ENCODE measurements at places on chromosomes 5 and 9.

DNA sequence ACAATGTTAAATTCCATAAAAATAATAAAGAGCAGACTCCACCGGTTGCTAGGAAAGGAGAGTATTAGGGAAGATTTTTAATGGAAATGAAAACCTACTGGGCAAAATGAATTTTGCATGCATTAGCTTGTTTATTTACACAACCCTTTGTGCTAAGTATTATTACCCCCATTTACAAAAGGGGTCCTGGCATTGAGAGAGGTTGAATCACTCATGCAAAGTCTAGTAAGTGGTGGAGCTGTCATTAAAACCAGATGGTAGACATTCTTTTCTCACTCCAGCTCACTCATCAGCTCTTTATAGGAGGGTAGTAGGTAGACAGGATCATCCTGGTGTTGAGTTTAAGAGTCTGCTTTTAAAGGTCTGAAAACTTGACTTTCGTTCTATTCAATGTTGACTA, 395.1 kb downstream of the PLK2 start:
- no peak for DNase-seq

DNA sequence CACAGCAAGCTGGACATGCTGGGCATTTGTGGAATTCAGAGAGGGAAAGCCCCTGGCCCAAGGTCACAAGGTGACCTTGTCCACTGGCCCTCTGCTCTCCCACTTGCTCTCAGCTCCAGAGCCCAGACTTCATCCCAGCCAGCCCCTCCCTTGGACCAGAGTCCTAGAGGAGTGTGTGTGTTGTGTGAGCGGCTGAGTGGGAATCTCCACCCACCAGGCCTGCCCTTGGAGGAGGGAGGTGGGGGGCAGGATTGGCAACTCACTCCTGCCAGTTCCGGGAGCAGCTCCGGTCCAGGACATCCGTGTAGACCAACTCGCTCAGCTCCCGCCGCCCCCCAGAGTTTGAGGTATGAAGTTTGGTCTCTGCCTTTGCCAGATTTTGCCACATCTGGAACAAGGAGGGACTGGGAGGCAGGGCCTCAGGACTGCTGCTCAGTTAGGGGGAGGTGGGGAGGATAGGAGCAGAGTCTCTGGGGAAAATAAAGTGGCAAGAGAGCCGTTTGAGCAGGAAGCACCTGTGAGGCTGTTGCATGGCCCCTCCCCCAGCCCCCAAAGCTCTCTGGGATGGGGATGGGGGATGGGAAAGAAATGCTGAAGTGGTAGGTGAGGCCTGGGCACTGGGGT, 1.4 kb downstream of the MZB1 start:
- no peak for DNase-seq

DNA sequence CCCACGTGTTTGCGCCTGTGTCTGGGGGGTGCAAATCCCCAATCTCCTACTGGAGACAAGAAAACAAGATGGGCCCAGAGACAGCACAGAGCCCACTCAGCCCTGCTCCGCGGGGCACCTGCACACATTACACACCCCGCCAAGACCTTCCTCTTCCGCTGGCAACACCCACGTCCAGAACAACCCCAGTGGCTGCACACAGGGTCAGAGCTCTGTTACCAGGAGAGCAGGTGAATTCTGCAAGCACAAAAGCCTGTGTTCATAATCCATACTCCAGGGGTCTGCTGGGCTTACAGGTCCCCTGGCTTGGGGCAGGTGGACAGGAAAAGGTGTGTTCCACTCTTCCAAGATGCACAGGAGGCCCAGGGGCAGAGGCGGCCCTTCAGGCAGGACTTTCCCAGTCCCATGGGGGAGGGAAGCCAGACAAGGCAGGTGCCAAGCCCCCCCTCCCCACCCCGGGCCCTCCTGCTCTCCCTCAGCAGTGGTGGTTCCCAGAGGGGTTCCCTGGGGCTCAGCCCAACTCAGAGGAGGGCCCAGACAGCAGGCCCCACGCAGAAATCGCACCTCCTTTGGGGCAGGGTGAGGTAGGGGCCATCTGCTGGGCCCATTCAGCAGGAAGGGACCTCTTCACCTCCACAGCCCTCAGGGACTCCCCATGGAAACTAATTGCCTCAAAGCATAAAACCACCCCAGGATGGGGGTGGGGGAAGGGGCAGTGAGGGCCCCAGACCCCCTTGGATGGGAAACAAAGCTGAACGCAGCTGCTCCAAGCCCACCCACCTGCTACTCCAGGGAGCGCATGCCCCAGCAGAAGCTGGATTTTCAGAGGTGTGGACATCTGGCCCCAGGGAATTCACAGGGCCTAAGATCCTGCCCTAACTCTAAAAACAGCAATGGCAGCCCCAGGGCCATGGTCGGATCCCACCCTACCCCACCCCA, 105.3 kb downstream of the VAV2 start:
- no peak for DNase-seq

- DNase-seq, result no peak
Observed at GRCh38 chr5:29143266-29143665, 2050.2 kb upstream of the CDH6 start.

DNA sequence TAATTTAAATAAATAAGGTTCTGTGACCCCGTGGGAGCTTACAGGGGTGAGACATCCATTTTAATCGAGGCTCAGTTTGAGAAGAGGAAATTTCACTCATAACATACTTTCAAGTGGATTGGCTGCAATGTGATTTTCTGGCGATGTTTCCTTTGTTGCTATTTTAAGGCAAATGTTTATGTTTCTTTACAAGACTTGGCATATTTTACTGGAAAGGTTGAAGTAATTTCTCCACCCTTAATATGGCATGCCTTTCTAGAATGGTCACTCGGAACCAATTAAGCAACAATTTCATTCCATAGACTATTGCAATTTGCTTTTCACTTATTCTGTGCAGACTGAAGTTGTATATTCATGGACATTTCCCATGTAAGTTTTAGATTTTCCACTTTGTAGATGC, 438.0 kb upstream of the WWC1 start:
- DNase-seq, result no peak

DNA sequence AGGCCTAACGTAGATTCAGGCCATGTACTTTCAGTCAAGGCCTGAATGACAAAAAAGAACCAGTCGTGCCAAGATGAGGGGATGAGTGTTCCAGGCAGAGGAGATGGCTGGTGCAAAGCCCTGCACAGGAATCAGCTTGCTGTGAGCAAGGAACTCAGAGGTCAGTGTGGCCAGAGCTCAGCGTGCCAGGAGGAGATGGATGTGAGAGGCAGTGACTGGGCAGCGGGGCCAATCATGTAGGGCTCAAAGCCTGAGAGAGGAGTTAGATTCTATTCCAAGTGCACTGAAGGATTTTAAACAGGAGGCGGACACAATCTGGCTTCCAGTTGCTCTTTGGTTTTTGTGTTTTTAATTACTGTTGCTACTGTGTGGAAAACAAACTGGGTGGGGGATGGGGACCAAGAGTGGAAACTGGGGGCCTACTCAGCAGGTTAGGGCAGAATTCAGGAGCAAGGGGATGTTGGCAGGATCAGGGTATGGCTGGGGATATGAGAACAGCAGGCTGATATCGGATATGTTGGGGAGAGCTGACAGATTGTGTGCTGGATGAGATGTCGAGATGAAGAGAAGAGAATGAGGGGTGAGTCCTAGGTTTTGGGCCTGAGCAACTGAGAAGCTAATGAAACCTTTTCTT, 64.3 kb downstream of the ANGPTL2 start:
- DNase-seq, result no peak

- DNase-seq, result no peak
Observed at GRCh38 chr5:87886164-87886563, 382.5 kb downstream of the TMEM161B start.

GRCh38 chr5:132202711-132203463, 24.8 kb downstream of the P4HA2 start:
- DNase-seq, result no peak

DNA sequence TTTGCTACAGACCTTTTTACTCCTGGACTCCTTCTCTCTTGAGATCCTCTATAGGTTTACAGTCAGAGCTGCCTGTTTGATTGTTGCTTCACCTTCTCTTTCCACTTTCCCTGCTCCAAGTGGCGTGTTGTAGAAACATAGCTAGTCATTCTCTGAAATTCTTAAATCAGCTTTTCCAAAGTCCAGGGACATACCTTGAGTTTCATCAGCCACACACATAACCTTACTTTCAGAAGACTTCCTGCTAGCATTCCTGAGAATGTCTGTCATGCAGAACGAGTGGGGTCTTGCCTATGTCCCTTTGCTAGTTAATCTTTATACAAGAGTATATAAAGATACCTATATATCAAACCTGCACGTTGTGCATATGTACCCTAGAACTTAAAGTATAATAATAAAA, 230.3 kb upstream of the ZNF462 start:
- DNase-seq, result no peak

DNA sequence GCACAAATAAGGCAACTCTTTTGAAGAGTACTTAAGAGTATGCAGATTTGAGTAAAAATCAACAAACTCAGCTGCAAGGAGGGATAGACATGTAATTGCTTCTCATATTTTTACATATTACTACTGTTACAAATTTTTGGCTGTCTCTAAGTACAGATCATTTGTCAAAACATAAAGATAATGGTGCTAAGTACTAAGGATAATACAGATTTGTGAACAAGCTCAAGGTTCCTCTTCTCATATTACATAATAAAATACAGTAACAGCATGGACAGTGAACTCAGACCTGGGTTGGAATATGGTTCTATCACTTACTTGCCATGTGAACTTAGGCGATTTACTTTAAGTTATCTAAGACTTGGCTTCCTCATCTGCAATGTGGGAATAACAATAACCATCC, 168.0 kb downstream of the AP3B1 start:
- no peak for DNase-seq

DNA sequence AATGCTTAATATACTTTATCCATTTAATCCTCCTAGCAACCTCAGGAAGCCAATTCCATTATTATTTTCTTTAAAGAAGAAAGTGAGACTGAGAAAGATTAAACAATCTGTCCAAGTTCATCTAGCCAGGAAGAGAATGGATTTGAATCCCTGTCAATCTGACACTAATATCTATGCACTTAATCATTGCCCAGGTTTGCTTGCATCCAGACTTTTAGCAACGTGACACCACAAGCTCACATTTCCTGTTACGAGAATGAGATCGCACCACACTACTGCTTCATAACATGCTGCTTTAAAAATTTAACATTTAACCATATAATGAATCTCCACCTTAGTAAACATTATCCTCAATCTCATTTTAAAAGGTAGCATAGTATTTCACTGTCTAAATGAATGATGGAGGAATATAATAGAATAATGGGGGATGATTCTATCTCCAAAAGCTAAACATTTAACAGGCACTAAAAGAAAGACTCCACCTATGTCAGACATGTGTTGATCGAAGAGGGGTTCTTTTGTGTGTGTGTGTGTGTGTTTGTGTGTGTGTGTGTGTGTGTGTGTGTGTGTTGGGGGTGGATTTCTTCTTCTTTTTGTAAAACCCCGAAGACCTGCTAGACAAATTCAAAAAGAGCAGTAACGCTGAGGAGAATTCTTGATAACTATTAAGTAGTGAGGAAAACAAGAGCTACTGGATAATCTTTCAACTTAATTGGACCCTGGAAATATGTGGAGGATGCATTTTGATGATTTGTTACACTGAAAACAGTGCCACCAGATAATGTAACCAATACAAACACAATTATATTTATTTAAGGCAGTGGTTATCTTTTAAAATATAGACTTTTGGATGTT, 138.7 kb upstream of the NR3C1 start:
- DNase-seq, result no peak

GRCh38 chr9:6579613-6580012, 65.9 kb downstream of the GLDC start:
- no peak for DNase-seq

- DNase-seq, result no peak
Observed at GRCh38 chr5:73486119-73486899, 11.9 kb upstream of the BTF3 start.

- no peak for DNase-seq
Observed at GRCh38 chr9:126554292-126554691, 59.4 kb upstream of the LMX1B start.

GRCh38 chr5:3311433-3311832, 284.2 kb upstream of the IRX1 start:
- no peak for DNase-seq

- DNase-seq, result no peak
Observed at GRCh38 chr9:133142684-133143622, 20.8 kb downstream of the GBGT1 start.

DNA sequence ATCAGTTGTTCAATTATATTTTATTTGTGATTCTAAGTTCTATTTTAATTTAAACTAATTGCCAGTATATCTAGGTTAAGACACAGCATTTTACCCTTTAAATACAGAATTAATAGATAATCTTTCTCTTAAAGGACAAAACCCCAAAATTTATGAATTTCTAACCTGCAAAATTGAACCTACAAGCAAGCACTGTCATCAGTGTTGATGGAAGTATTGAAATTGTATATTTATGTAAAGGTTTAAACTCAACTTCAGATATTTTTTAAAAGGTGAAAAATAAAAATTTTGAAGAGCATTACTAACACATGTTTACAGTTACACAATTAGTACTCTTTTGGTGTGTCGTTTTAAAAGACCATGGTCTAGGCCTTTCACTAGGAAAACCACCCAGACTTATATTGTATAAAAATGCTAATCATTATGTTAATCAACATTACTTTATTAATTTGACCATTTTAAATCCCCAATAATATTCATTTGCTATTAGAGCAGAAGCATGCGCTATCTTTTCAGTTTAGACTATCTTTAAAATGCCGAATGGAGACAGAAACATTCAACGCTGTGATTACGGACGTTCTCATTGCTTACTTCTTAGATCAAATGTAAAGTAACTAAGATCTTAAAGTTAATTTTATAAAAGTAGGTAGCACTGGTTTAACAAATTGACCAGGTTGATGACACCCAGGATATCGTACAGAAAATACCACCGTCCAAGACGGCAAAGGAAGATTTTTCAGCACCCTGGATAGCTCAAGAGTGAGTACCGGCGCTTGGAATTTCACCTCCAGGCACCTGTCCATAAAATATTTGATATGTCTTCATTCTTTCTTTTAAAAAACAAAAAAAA, 3.2 kb downstream of the OTP start:
- DNase-seq, result no peak

DNA sequence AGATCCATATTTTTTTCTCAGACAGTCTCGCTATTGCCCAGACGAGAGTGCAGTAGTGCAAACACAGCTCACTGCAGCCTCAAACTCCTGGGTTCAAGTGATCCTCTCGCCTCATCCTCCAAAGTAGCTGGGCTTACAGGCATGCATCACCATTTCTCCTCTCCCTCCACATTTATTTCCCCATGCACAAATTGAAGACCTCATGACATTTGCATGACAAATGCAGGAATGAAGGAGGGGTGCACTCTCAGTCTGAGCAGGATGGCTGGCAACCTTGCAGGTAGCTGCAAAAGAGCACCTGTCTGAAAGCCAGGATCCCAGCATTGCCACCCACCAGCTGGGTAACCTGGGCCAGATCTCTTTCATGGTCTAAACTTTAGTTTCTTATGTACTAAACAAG, 111.2 kb downstream of the SH3TC2 start:
- no peak for DNase-seq

- DNase-seq, result no peak
Observed at GRCh38 chr9:104986096-104986495, 58.1 kb upstream of the ABCA1 start.

All from stimulated activated CD8-positive, alpha-beta memory T cell treated with anti-CD3 and anti-CD28 coated beads, Interleukin-2, amount 100 ng/mL, for 1 hour (primary cell).